AG10803 (cell line): ENCODE measurements at places on chromosomes 2 and 18.
A peak's percentile ranks its signal among the peaks of the same experiment; 100 is the strongest.

DNA sequence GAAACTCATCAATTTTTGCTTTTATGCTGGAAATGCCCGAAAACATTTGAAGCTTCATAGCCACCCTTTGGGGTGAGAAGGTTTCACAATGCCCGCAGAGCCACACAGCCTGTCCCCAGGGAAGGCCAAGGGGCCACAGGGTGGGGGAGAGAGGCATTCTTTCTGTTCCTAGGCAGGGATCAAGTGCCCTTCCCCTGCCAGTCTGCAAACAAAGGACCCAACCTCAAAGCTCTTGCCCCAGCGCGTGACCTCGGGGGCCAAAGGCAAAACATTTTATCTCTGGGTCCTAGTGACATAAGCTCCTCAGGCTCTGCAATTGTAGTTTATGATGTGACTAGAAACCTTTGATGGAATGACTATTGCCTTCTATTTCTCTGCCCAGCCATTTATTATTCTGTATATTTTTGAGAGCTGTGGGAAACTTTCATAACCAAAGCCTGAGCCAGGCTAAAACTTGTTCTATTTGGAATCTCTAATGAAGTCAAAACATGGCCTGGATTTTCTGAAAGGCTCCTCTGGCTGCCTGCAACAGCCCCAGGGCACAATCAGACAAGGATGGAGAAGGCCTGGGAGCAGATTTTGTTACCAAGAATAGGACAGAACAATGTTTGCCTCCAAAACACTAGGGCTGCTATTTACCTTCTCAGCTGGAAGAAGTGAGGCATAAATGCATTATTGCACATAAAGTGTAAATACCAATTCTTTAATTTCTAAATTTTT lies 137.2 kb upstream of the KCTD1 start:
- DNase-seq, result no peak

DNA sequence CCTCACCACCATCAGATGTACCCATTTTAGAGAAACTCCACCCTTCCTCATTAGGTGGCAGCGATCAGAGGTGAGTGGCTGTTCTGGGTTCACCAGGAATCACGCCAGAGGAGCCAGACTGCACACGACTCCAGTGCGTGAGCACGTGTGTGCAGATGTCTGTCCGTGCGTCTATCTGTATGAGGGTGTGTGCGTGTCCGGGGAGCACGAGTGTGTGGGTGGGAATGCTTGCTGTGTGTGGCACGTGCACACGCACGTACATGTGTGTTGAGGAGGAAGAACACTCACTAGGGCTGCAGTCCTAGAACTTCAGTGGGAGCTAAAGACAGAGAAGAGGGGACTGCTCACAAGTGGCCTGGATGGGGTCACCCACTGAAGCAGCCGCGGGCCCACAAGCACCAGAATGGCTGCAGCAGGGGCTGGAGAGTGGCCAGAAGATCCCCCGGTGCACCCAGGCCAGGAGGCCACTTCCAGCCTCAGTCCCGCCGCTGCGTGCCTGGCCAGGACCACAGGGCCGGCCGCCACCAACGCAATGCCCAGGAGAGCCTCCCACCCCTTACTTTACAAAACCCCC lies 13.9 kb downstream of the HDAC4 start:
- no peak for DNase-seq

- no peak for DNase-seq
These were observed 13.6 kb downstream of the OTX1 start for GRCh38 chr2:63064197-63064596.

DNA sequence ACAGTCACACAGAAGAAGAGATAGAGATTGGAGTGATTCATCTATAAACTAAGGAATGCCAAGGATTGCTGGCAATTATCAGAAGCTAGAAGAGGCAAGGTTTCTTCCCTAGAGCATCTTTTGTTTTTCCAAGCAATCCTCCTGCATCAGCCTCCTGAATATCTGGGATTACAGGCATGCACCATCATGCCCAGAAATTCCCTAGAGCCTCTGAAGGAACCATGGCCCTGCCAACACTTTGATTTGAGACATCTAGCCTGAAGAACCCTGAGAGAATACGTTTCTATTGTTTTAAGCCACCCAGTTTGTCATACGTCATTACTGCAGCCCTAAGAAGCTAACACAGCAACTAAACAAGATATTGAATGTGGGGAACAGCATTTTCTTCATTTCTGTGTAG lies 525.0 kb downstream of the ERBB4 start:
- no peak for DNase-seq

GRCh38 chr2:120631724-120632123 lies 103.9 kb upstream of the GLI2 start:
- no peak for DNase-seq

DNA sequence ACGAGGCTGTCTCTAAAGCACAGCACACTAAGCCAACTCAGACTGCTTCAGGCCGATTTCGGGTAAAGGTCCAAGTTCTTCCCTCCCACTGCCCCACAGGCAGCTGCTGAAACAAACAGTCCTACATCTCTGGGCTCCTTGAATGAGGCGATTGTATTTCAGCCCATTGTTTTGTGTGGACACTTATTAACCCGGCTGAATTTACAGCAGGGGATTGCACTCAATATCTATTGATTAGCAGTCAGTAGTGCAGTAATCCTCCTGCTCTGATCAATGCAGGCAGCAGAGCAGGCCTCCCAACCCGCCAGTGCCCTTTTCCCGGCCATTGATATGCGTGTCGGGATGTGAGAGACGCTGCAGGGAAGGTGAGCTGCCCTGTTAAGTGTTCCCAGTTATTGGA lies 330.1 kb downstream of the CMPK2 start:
- no peak for DNase-seq

DNA sequence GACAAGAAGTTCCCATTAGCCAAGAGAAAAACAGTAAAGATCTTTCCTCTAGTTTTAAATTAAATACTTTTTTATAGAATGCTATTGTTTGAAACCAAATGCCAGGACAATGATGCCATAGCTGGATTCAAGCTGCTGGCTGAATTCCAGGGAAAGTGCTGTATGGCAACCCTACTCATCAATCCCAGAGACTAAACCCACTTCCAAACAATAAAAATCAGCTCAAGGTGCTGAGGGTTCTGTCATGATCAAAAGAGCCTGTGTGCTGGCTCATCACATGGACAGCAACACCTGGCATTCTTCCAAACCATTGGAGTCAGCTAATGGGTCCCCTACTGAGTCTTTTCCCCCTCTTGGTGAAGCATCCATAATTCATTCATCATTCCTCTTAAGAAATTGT lies 53.7 kb upstream of the PARD3B start:
- DNase-seq, result peak; percentile 45

- DNase-seq, result no peak
These were observed 80.3 kb downstream of the XRCC5 start for GRCh38 chr2:216189410-216189809.

GRCh38 chr18:35691625-35692024 lies 110.1 kb downstream of the GALNT1 start:
- DNase-seq, result no peak
